ENCODE measurements at places on chromosomes 2 and 18.

DNA sequence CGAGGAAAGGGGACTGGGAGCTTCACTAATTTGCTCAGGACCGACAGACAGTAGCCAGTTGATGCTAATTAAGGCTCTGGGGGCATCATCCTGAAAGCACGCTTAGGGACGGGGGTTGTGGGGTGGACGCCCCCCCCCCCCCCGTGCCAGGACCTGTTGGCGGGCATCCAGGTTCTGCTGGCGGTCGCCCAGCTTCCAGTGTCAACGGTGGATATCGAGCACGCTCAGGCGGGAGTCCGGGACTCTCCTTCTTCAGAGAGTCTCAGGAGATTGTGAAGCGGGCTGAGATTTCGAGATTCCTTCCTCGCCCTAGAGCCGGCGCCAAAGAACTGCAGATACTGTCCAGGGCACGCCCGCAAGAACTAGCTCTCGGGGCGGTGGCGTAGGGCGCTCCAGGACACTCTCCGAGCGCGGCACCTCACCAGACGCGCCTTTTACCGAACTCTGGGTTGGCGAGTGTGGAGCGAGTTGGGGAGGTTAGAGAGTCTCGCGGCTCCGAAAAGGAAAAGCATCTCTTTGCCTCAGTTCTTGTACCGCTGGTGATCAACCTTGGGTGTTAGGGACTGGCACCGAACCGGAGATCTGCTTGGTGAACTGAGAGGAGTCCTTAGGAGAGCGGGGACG is 5.6 kb downstream of the RAX start:
- no peak for DNase-seq

GRCh38 chr2:106334802-106335201 is 133.4 kb downstream of the RGPD3 start:
- no peak for DNase-seq

- no peak for DNase-seq
Observed at GRCh38 chr2:114699423-114699944, 257.0 kb downstream of the DPP10 start.

GRCh38 chr2:20553580-20553979 is 97.3 kb downstream of the HS1BP3 start:
- no peak for DNase-seq

DNA sequence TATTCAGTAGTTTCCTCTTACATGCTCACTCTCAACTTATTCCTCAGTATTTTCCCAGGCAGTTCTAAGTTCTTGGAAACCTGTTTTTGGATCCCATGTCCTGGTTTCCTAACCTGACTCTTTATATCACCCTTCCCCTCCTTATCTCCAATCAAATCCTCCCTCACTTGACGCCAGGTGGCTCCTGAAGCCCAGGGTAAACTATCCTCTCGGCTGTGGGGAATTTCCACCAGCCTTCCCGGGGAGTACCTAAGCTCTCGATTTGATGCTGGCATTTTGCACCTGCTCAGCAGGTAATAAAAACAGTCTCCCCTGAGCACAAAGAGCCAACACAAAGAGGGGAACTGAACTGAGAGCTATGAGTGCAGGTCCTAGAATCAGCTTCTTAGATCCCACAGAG is 538.0 kb downstream of the SLC4A3 start:
- DNase-seq, result no peak

GRCh38 chr2:64212801-64213321 is 68.6 kb upstream of the PELI1 start:
- DNase-seq, result no peak

DNA sequence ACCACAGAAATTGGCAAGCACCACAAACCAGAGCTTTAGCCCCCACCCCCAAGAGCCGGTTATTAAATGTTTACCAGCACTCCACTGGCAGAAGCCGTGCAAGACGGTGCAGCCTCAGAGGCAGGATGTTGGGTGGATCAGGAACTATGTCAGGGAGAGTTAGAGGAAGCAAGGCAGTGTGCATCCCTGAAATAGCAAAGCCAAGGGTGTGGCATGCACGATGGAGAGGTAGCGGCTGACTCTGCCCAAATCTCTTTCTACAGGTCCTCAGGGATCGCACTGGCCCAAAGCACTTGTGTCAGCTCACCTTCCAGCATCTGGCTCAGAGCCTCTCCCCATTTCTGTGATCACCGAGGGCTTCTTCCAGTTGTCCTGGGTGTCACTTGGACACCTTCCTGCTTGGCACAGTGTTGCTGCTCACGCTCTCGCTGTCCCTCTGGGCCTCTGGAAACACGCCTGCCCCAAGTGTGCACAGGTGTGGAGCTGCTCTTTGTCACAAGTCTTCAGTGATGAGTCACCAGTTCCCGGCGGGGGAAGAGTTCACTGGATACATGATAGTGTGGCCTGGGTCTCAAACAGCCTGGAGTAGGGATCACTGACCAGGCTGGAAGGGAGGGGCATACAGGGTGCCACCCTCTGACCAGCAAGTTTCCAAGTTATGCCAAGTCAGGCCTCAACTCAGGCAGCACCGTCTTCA is 17.3 kb upstream of the B3GNT7 start:
- DNase-seq, result no peak

DNA sequence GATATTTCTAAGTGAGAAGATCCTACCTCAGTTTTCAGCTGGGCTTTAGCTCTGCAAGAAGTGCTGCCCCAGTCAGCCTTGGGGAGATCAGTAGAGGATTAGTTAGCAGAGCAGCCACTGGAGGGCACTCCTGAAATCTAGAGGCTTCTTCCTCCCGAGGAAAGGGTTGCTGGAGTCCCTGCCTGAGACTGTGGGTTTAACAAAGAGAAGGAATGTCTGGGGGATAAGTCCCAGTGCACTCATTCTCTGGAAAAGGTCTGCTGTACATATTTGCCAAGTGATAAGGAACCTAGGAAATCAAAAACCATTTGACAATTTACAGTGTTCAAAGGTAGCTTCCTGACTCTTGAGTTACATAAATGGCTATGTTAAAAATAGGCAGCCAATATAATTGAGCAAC is 207.2 kb downstream of the SLC8A1 start:
- DNase-seq, result peak; percentile 55

DNA sequence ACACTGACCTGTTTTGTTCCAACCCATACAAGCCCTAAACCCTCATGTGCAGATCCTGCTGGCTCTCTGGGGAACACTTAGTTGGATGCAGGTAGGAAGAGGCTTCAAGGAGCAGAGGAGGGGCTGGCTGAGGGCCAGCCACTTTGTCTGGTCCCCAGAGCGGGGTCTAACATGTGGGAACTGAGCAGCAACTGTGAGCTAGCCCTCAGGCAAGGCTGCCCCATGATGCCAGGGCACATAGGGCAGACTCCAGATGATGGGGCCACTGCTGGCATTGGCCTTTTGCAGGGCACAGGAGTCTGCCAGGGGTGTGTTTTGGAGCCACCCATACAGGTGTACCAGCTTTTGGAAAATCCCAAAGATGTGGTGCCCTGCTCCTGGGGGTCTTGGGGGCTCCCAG is 67.7 kb downstream of the HPCAL1 start:
- DNase-seq, result no peak

- DNase-seq, result no peak
Observed at GRCh38 chr2:207227749-207228145, 62.0 kb upstream of the KLF7 start.

- DNase-seq, result peak; percentile 69
Observed at GRCh38 chr2:25250331-25251070, 82.1 kb upstream of the POMC start.

DNA sequence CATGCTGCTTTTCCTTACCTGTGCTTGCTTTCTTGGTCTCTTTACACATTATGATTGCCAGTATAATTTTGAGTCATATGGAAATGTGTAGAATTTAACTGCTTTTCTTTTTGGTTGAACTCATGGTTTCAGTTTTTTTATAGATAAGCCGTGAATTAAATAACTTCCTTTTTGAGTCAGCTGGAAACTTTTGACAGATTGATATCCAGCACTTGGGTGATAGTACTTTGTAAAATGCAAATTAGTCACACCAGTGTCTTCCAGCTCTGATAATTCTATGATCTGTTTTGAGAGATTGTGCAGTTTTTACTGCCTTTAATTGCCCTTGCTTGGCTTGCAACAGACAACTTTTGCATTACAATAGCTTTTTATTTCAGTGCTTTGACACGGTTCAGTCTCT is 86.4 kb downstream of the NCOA1 start:
- DNase-seq, result no peak

- DNase-seq, result peak; percentile 78
Observed at GRCh38 chr2:86518481-86518880, 44.8 kb downstream of the CHMP3 start.

- DNase-seq, result no peak
Observed at GRCh38 chr2:16900405-16901025, 234.9 kb upstream of the CYRIA start.

DNA sequence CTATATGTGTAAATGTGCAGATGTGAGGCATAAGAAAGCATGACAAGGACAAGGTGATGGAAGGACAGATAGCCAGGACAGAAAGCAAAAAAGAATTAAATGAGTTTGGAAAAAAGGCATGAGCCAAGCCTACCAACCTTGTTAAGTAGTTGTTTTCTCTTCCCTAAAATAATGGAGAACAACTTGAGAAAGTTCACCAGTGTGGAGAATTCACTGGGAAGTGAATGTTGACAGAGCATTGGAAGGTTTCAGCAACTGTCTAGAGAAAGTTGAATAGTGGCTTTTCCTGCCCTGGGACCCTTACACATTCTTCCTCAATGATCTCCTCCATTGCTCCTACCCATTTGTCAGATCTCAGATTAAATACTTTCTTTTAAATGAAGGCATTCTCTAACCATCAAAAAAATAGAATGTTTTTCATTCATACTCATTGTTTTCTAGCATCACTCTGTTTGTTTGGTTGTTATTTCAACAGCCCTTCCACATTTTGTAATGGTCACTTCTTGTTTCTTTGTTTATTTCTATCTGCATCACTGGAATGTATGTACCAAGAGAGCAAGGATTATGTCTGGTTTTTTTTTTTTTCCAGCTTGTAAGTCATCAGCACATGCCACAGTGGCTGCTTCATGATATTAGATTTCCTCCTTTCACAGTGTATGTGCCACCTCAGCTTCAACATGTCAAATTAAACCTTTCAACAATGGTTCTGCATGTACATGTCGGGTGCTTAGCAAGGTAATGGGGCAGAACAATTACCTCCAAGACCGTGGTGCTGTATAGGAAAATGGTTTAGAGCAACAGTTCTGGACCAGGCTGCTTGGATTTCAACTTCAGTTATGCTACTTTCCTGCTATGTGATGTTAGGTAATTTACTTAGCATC is 586.0 kb upstream of the VRK2 start:
- no peak for DNase-seq

DNA sequence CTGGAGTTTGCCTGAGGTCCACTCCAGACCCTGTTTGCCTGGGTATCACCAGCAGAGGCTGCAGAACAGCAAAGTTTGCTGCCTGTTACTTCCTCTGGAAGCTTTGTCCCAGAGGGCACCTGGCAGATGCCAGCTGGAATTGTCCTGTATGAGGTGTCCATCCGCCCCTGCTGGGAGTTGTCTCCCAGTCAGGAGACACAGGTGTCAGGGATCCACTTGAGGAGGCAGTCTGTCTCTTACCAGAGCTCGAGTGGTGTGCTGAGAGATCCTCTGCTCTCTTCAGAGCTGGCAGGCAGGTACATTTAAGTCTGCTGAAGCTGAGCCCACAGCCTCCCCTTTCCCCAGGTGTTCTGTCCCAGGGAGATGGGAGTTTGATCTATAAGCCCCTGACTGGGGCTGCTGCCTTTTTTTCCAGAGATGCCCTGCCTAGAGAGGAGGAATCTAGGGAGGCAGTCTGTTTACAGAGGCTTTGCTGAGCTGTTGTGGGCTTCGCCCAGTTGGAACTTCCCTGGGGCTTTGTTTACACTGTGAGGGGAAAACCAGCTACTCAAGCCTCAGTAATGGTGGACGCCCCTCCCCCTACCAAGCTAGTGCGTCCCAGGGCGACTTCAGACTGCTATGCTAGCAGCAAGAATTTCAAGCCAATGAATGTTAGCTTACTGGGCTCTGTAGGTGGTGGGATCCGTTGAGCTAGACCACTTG is 34.7 kb downstream of the TFPI start:
- DNase-seq, result no peak

GRCh38 chr2:128970332-128971116 is 651.9 kb upstream of the HS6ST1 start:
- DNase-seq, result no peak

GRCh38 chr2:210540900-210541289 is 15.5 kb upstream of the CPS1 start:
- no peak for DNase-seq

DNA sequence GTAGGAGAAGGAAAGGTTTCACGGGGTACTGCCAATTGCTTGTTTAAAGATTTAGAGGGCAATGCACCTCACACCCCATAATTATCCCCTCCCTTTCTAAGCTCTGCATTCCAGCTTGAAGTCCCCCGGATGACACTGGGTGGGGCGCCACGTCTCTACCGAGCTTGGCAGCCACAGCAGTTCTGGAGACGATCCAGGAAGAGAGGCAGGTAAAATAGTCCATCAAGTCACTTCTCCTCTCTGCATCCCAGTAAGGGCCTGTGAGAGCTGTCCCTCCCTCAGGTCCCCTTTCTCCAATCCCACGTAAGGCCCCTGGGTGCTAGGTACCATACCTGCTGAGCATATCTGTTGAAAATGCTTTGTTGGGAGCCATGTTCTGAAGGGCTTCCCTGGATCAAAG is 65.7 kb downstream of the CAPN13 start:
- DNase-seq, result no peak

GRCh38 chr2:68660658-68661057 is 17.3 kb downstream of the PROKR1 start:
- DNase-seq, result no peak

DNA sequence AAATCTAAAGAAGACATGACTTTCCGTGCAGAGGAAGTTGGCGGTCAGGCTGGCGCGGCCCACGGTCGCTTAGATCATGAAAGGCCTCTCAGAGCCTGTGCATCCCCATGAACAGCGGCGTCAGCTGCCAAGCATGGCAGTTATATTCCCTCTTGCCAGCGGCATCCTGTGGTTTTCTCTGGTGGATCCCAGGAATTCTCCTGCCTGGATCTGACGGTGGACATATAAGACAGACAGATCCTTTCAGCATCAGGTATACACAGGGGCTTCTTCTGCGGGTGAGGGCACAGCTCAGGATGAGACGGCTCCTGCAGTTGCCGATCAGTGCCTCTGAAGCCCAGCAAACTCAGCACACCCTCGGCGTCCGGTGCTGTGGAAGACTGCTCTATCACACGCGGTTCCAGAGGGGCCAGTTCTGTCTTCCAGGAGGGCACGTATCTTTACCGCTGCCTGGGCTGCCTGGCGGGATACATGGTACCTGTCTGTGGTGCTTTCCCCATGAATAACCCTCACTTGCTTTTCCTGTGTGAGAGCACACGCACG is 157.8 kb downstream of the LDLRAD4 start:
- DNase-seq, result no peak

Data from Ammon's horn (tissue), 1 donor.